ENCODE measurements at places on chromosomes 3 and 15.

DNA sequence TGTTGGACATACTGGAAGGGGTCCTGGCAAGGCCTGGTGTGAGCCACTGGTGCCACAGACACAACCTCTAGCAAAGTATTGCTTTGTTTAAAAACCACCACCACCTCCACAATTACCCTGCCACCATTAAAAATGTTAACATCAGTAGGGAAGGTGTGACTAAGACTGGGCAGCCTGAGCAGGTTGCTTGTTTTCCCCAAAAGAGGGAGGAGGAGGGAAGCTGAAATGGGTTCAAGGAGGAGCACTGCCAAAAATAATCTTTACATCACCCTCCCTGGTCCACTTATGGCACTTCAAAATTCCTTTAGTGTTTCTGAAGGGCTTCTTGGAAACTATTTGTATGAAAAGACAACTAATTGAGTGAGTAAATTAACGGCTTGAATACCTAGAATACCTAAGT lies 99.8 kb upstream of the FGF7 start:
- DNase-seq = no peak

DNA sequence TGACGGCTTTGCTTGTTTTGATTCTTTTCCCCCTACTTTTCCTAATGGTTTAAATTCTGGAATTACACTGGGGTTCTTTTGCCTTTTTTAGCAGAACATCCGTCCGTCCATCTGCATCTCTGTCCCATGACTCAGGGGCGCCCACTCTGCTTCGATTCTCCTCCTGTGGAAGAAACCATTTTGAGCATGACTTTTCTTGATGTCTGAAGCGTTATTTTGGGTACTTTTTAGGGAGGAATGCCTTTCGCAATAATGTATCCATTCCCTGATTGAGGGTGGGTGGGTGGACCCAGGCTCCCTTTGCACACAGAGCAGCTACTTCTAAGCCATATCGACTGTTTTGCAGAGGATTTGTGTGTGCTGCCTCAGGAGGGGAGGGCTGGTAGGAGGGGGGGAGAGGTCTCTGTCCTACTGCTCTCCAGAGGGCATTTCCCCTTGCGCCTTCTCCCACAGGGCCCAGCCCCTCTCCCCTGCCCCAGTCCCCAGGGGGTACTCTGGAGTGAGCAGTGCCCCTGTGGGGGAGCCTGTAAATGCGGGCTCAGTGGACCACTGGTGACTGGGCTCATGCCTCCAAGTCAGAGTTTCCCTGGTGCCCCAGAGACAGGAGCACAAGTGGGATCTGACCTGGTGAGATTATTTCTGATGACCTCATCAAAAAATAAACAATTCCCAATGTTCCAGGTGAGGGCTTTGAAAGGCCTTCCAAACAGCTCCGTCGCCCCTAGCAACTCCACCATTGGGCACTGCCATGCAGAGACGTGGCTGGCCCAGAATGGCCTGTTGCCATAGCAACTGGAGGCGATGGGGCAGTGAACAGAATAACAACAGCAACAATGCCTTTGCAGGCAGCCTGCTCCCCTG lies 19.5 kb upstream of the BSN start:
- DNase-seq = no peak

DNA sequence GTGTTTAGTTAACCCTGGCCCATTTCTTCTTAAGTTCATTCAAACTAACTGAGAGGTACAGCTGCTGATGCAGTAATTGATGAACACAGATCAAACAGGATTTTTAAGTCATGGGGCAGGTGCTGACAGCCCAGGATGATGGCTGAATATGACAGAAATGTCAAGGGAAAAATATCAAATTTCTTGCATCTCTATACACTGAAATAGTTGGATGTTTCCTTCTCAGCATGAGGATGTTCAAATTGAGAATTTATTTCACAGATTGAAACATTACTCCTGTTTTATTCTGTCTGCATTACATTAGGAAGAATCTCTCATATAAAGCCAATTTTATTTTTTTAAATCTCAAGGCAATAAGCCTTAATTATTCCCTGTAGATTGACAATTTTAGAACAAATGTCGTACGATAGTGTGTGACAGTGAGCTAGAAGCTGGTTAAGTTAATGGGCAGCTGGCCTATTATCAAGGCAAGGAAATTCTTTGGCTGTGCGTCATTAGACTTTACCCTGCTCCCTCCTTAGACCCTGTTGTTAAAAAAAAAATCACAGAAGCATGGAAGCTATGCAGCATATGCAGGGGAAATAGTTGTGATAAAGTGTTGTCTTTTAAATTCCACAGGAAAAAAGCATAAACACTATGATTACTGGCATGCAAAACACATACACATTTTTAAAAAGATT lies 183.8 kb upstream of the KCNMB2 start:
- DNase-seq = peak; percentile 35

GRCh38 chr3:119616056-119616455 lies 18.4 kb downstream of the PLA1A start:
- DNase-seq = no peak

DNA sequence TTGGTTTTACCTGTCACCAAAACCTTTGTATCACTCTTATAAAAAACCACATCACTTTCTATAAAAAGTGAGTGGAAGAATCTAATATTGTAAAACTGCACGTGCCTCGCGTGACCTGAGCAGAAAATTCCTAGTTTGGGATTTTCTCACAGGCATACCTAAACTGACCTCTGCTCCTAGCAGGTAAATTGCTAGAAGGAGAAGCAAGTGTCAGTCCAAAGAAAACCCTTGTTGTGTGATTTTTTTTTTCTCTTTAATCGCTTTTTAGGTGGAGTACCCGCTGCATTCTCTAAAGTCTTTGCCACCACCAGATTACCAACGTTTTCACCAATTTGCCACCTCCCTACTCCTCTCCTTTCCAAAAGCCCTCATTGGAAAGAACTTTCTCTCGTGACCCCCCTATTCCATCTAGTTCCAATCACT lies 534 bp upstream of the UBE2E1 start:
- DNase-seq = no peak

DNA sequence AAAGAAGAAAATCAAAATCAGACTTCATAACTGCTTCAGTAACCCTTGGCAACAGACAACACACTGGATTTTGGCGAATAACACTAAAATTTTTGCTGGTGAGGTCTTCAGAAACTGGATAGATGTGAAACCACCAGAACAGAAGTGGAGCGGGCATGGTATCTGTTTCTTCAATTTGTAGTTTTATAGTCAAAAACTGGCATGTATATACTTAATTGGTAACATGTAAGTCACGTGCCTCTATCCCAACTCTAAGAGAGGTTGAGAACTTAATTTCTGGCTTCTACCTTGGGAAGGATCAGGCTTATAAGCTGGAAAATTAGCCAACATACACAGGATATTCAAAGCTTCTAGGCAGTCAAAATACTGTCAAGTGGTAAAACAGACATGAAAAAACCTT lies 172.6 kb upstream of the CHL1 start:
- no peak for DNase-seq

DNA sequence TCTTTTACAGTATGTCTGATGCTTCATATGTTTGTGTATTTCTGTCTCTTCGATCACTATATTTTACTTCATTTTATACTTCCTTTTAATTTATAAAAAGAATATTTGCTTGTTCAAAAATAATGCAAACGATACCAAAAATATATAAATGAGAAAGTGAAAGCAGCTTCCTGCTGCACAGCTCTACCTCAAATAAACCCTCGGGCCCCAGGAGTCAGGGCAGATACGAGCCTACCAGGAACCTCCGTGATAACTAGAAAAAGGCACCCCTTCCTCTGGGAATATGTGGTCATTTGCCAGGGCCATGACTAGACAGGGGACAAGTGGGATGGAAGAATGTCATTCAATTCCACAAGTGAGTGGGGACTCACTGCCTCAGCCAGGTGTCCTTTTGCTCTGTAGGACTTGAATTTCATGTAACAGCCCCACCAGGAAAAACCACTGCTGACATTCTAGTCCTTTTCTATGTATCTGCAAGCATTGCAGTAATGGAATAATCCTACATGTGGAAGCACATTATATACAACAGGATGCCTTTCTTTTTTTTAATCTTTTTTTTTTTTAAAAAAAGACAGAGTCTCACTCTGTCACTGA lies 133.3 kb downstream of the SUCLG2 start:
- no peak for DNase-seq

GRCh38 chr3:36633060-36633459 lies 131.3 kb downstream of the DCLK3 start:
- no peak for DNase-seq

DNA sequence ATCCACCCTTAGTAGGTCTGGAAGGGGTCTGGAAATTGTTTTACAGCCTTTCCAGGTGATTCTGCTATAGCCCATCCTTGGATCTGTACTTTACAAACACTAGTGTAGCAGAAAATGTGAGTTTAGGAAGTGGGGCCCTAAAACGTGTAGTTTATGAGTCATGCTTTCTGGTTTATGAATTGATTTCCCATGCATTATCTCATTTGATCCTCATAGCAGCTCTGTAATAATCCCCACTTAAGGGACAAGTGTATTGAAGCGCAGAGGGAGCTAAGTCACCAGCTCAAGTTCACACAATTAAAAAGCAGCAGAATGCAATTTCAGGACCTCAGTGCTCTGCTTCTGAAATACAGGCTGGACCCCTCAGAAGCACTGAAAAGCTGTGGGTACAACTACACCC lies 22.7 kb upstream of the STARD5 start:
- DNase-seq = no peak

DNA sequence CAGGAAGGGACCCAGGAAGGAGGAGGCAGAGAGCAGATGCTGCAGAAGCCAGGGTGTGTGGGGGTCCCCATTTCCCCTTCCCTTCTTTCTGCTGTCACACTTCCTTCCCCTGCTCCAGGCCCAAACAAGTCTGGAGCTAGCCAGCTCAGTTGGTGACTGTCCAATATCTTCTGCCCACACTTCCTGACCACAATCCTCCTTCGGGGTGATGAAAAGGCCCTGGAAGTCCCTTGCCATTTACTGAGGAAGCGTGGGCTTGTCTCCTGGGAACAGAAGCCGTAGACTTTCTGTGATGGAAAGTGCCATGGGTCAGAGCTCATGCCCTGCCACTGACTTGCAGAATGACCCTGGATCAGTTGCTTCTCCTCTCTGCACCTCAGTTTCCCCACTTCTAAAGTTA lies 39.0 kb downstream of the ANAPC13 start:
- no peak for DNase-seq

- DNase-seq = no peak
These were observed 778 bp downstream of the CRBN start for GRCh38 chr3:3178498-3179328.

GRCh38 chr3:132536442-132537153 lies 60.5 kb upstream of the ACKR4 start:
- DNase-seq = no peak

DNA sequence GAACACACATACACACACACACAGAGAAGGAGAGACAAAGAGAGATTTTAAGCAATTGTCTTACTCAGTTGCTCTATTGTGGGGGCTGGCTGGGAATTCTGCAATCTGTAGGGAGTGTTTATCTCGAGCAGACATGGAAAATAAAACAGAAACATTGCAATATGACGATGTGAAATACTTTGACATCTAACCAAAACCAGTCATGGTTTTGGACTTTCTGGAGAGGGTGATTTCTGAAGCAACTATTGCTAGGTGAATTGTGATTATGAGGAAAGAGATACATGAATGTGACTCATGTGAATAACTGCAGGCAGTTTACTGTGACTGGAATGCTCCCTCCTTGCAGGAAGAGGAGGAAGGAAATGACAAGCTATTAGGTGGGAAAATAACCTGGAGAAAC lies 12.3 kb upstream of the PHLDB2 start:
- peak; percentile 17 for DNase-seq

- DNase-seq = no peak
These were observed 731.7 kb downstream of the SQOR start for GRCh38 chr15:46366360-46367007.

- no peak for DNase-seq
These were observed 19.7 kb downstream of the OCA2 start for GRCh38 chr15:28079313-28079969.

GRCh38 chr15:31010036-31010435 lies 18.6 kb upstream of the MTMR10 start:
- no peak for DNase-seq

- DNase-seq = no peak
These were observed 139.1 kb upstream of the TPM1 start for GRCh38 chr15:62903437-62903836.

DNA sequence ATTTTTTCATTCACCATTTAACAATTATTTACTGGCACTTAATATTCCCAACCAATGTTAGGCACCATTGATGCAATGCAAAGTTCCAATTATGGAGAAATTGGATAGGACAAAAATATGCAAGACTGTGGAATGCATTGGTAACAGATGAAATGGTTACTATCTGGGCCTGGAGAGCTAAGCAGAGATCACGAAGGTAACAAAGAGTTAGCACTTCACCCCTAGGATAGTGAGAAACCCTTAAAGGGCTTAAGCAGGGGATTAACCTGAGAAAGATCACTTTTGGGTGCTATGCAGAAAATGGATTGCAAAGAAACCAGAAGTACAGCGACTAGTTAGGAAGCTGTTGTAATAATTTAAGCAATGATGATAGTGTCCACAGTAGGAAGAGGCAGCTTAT lies 129.6 kb upstream of the GPR149 start:
- DNase-seq = no peak

GRCh38 chr3:55203006-55203405 lies 275.1 kb upstream of the LRTM1 start:
- DNase-seq = peak; percentile 52

DNA sequence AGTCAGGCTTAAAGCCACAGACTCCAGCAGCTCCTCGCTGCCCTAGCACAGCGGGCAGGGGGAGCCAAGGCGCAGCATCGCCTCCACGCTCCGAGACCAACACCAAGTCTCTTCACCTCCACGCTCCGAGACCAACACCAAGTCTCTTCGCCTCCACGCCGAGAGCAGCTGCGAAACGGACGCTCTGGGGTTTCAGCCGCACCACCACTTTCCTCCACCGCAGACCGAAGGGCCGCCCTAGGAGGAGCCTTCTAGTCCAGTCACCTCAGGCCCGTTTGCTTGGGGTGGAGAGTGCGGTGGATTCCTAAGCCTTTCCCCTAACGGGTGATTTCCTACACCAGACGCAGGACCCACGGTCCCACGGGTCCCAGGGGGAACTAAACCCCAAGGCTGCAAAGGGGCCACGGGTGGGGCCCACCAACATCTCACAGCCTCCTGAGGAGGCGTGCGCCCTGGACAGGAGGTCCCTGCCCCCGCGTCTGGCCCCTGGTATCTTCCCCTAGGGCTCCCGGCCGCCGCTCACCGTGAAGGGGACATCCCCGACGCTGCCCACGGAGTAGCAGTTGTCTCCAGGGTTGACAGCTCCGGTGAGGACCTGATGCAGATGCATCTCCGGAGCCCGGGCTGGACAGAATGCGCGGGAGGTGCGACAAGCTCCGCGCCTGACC lies 501 bp downstream of the DMXL2 start:
- DNase-seq = peak; percentile 53
